ENCODE measurements at places on chromosomes 2 and 18.

DNA sequence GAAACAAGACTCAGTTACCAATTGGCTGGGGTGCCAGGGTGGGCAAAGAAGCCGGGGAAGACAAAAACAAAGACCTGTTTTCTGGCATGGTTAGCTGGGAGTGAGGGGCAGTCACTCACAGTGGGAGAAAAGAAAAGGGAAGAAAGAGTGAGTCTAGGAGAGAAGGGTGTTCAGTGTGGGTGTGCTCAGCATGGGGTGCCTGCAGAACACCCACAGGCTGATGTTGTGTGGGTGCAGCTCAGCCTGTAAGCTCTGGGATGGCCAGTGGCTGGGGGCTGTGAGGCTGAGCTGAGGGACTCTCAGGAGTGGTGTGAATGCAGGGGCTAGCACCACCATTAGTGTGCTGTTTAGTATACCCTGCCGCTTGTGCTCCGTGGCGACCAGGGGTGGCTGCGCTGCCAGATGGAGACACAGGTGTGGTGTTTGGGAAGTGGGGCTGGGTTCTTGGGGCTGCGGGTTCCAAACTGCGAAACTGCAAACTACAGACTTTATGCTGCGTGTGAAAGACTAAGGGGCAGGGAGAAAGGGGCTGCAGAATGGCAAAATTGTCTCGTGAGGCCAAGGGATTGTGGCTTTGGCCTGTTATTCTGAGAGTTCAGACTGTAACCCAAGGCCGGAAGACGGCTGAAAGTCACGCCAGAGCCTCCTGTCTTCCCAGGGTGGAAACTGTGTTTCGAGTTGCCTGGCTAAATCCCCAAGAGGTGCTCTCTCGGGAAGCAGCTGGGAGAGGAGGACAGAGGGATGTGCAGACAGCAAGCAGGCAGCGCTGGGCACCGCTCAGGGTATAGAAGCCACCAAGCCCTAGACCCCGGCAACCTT, 156.3 kb downstream of the TTC32 start:
- no peak for DNase-seq

- DNase-seq: no peak
Observed at GRCh38 chr18:53747210-53747609, 477.3 kb downstream of the MBD2 start.

DNA sequence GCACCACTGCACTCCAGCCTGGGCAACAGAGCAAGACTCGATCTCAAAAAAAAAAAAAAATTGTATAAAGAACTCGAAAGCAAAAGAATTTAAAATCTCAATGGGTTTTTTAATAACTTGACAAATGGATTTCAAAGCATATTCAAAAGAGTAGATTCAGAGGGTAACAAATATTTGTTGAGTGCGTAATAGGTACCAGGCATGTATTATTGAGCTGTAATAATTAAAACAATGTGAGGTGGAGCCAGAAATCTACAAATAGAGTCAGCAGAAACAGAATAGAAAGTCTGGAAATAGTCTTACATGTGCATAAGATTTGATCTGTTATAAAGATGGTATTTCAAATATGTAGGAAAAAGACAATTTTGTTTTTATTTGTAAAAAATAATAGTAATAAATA, 19.1 kb upstream of the RAB11FIP5 start:
- no peak for DNase-seq

GRCh38 chr2:120966510-120967254, 231.0 kb downstream of the GLI2 start:
- DNase-seq: no peak

DNA sequence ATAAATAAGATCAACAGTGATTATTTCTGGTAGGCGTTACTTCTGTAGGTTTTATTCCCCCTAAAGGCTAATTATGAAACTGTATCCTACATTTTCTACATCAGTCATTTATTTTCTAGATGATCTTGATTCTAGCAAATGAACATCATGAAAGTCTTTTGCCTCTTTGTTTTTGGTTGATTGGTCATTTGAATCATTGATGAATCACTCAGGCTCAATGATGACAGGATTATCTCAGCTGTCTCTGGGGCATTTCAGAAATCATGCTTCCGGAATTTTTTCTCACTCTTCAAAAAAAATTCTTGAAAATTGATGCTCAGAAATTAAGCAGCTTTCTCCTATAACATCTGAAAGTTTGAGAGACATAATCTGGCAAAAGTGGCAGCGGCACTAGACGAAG, 298.9 kb upstream of the TCF4 start:
- no peak for DNase-seq

Measured in SIG-M5 (cell line).